ENCODE measurements at places on chromosomes 3 and 15.

- no peak for DNase-seq
These were observed 408.6 kb downstream of the GBE1 start for GRCh38 chr3:81352867-81353266.

GRCh38 chr3:127964816-127965215 is 49.8 kb downstream of the KBTBD12 start:
- DNase-seq = no peak

- no peak for DNase-seq
These were observed 139.3 kb downstream of the SOX2 start for GRCh38 chr3:181851063-181851462.

DNA sequence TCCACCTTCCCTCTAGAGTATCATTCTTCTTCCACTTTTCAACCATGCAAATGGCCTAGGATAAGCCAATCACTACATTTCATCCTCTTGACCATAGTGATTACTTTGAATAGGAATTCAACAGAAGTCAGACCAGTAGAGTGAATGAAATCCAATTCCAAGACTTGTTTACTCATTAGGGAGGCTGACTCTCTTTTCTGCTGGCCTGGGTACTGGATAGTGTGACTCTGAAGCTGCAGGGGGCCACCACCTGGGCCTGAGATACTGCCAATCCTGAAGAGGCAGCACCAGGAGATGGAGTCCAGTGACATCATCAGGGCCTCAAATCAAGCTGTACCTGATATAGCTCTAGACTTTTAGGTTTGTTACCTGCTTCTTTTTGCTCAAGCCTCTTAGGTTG is 7.0 kb upstream of the FSTL1 start:
- no peak for DNase-seq

DNA sequence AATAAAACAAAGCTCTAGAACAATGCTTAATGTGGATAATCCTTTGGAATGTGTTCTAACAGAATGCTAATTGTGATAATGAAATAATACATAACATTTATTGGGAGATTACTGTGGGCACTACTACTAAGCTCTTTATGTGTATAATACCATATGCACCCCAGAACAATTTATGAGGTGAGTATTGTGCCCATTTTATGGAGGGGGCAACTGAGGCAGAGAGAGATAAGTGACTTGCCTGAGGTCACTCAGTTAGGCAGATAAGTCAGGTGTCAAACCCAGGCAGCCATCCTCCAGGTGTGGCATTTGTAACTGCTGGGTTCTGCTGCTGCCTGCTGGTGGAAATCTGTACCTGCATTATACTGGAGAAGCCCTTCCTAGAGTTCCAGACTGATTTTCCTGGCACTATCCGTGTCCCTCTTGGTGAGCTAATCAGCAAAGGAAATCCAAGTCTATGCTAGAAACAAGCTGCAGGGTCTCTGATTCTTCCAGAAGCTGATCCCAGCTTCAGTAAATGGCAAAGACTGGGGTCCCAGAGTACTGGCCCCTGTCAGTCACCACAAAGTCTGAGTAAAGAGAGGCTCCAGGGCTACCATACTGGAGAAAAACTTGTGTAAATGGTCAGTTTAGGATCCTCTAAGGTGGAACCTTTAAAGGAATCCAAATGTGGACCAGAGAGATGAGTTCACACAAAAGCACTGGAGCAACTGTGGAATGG is 22.6 kb upstream of the RBP1 start:
- DNase-seq = no peak

- no peak for DNase-seq
These were observed 722 bp upstream of the ZXDC start for GRCh38 chr3:126476166-126477060.

- DNase-seq = no peak
These were observed at the start of gene SNX22 for GRCh38 chr15:64151727-64152506. TSS of gene SNX22 (plus strand) at chr15:64151731. CDS start at chr15:64151776, 45 bp downstream.

- DNase-seq = no peak
These were observed 2.8 kb upstream of the SUCLG2 start for GRCh38 chr3:67657192-67657591.

DNA sequence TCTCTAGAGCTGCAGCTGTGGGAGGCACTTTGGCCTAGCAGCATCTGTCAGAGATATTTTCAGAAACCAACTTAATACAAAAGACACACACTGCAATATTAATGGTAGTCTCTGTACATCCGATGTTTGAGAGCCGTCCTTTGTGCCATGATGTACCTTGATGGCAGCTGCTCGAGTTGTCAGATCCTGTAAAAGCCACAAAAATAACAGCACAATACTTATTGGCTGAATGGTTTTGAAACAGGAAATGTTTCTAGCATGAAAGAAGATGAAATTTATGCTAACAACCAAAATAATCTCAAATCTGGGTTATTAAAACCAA is 445.5 kb upstream of the TBL1XR1 start:
- DNase-seq = no peak

DNA sequence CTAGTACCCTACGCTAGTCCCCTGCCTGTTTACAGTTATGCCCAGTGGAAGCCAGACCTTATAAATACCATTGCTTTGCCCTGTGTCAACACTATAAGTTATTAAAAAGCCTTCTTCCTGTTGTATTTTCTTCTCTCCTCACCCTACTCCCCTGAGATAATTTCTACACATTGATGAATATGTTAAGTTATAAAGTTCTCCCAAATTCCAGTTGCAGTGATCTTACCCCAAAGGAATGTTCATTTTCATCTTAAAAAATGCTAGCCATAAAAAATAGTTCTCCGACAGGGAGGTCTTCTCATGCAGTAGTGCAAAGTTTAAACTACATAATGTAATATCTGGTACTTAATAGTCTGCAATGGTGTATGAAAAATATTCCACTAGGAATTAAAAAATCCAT is 58.6 kb downstream of the MAP2K5 start:
- DNase-seq = no peak

- DNase-seq = no peak
These were observed 336.1 kb upstream of the PROK2 start for GRCh38 chr3:72120806-72121778.

GRCh38 chr3:159301961-159302360 is 500.1 kb downstream of the MFSD1 start:
- DNase-seq = no peak

GRCh38 chr3:80263260-80263659 is 495.5 kb upstream of the ROBO1 start:
- DNase-seq = no peak

Data from activated T-cell treated with anti-CD3 and anti-CD28 coated beads for 4 hours (primary cell).